ENCODE measurements at places on chromosomes 16 and 17.

- no peak for DNase-seq
Measured at GRCh38 chr17:65028545-65028843, 28.0 kb downstream of the GNA13 start.

GRCh38 chr16:59046335-59046734, 312.2 kb upstream of the GOT2 start:
- no peak for DNase-seq

DNA sequence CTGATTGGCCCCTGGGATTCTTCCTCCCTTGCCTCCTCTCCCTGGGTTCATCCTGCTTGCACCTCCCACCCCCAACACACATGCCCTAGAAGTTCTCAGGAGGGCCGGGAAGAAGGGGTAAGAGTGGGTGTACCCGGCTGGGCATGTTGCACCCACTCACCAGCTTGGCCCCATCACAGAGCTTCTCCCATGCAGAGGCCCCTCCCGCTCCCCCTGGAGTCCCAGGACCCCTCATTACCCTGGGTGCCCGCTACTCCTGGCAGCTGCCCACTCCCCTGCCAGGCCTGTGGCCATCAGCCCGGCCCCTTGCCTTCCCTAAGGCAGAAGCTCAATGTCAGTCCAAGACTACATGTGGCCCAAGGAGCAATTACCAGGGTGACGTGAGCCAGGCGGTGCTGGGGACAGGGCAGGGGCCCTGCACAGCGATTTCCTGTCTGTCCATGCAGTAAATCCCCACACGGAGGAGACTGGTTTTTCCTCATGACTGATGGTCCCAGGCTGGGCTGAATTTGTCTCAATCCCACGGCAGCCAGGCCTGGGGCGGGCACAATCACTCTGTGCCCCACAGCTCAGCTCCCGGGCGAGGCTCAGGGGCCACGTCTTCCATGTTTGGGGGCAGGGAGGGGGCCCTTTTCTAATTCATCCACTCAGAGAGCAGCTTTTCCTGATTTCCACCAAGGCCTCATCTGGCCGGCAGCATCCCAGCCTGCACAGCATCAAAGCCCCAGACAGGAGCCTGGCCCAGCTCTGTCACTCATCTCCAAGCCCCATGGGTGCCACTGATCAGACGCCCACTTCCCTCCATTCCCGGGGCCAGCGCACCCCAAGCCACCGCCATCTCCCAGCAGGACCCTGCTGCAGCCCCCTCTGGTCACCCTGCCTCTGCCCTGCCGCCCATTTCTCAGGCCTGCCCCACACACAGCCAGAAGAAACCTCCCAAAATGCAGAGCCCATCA, 234.7 kb downstream of the KATNIP start:
- DNase-seq = no peak

DNA sequence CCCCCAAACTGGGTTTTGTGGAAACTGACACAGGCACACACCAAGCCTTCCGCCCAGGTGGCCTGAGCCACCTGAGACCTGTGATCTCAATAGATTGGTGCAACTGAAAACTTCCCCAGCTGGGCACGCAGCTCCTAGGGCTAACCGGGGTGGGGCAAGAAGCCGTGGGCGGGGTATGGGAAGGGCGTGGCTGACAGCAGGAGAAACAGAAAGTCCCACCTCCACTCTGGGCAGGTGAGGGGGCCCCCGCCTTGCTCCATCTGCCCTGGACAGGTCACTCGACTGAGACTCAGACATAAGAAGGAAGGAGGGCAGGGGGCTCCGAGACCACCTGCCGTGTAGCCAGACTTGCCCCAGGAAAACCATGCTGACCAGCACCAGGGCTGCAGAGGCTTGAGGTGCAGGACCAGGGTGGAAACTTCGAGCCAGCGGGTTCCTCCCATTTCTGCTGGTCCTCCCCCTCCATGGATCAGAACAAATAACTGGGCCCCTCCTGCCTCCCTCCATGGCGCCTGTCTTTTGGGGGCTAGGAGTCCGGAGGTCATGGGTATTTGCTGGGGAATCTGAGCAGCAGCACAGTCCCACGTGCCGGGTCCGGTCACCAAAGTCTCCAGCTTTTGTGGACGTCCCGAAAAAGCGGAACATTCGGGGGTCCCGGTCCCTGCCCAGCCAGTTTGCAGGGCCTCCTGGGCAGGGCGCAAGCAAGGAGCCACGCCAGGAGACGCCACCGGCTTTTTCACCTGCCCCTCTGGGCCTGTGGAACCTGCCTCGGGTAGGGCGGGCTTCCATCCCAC, 1.3 kb downstream of the TIMP2 start:
- DNase-seq = peak; percentile 85

GRCh38 chr16:8634991-8635736, 13.7 kb downstream of the METTL22 start:
- peak; percentile 50 for DNase-seq

- DNase-seq = no peak
Measured at GRCh38 chr17:57372156-57372555, 115.8 kb downstream of the MSI2 start.

DNA sequence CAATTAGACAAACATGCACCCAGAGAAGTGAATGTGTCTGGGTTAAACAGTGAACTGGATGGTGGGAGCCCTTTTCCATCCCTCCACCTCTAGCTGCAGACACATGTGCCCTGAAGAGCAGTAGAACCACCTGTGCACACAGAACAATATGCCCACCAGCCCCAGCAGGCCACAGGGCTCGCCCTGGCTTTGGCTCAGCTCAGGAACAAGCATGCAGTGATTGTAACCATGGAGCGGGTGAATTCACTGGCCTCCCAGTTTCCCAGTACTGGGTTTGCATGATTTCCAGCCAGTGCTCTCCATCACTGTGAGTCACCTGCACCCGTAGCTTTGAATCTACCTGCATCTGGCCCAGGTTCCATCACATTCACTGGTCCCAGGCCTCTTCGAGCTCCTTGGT, 5.2 kb downstream of the GPR179 start:
- DNase-seq = no peak

DNA sequence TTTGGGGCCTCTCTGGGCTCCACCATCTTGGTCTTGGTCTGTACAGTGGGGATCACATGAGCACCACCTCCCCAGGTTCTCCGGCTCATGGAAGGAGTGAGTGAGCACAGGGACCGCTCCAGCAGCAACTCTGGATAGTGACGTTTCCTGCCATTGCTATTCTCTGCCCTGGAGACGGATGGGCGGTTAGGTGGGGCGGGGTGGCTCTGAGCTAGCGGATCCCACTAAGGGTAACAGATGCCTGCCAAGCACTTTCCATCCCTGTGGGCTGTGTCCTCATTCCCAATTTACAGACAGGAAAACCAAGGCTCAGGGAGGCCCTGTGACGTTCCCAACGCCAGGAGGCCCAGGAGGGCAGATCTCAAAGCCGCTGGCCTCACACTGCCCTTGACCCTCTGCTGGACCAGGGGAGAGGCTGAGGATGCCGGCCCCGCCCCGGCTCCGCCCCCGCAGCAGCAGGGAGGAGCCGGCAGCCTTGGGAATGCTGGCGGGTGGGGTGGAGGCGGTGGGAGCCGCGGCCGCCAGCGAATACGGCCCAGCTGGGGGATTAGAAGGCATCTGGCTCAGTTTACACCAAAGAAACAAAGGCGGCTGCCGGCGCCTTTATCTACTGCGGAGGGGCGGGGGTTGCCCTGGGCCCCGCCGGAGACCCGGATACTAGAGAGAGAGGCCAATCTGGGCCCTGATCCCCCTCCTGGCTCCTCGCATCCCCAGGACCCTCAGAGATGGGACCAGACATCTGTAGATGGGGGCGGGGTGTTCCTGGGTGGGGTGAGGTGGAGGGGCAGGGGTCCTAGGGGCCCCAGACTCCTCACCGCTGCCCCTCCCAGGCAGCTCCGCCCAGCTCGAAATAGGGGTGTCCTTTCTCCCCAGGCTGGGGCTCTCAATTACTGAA, 122.3 kb upstream of the CIBAR2 start:
- DNase-seq = no peak

GRCh38 chr17:57985675-57985974, 2.4 kb downstream of the VEZF1 start:
- no peak for DNase-seq

GRCh38 chr17:73103641-73104335, 11.3 kb upstream of the SLC39A11 start:
- no peak for DNase-seq

GRCh38 chr16:12833926-12834325, 30.2 kb upstream of the CPPED1 start:
- no peak for DNase-seq

- no peak for DNase-seq
Measured at GRCh38 chr17:77313831-77314230, 173.1 kb downstream of the SEC14L1 start.

- no peak for DNase-seq
Measured at GRCh38 chr17:2635241-2635640, 41.8 kb downstream of the PAFAH1B1 start.

DNA sequence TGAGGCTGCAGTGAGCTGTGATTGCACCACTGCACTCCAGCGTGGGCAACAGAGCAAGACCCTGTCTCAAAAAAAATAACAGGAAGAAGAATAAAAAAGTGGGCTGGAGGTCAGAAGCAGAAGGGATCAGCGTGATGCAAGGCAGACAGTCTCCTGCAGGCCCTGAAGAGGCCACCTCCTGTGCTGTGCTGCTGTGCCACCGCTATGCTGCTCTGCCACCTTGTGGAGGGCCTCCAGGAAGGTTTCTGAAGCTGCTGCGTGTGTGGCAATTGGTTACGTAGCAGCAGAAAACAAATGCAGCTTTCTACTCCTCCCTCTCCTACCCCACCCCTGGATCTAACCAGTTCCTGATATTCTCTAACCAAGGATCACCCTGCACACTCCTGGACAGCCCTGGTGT, 815.5 kb downstream of the KCNJ18 start:
- no peak for DNase-seq

DNA sequence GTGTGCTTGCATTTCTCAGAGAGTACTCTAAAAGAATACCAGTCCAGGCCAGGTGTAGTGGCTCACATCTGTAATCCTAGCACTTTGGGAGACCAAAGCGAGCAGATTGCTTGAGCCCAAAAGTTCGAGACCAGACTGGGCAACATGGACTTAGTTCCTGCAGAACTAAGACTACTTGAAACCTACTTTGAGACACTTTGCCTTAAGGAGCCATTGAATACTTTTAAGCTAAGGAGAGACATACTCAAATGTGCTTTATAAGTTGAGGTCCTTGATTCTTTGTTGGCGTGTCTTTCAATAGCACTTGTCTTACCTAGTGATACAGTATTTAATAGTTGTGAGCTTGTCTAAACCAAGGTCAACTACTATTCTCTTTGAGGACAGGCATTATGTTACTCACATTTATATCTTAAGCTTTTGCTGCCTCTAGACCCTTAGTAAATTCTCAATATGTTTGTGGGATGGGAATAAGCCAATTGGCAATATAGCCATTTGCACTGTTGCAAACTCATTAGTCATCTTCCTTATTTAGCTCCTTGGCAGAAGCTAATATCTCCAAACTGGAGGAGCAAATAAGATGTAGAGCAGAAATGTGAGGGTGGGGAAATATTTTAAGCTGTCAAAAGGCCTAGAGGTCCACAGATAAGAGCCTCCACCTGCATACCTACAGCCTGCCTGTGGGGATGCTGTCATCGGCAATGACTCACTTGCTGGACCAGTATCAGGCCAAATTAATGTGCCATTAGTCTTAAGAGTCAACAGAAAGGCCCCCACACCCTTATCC, 16.3 kb downstream of the SCPEP1 start:
- no peak for DNase-seq

GRCh38 chr16:667780-668518, at the start of gene RHOT2:
Gene RHOT2, plus strand, starts transcription at chr16:668132. Its CDS starts 68 bp downstream, at chr16:668200.
- peak; percentile 92 for DNase-seq

GRCh38 chr17:81339534-81340296, 44.6 kb upstream of the SLC38A10 start:
- DNase-seq = peak; percentile 81

DNA sequence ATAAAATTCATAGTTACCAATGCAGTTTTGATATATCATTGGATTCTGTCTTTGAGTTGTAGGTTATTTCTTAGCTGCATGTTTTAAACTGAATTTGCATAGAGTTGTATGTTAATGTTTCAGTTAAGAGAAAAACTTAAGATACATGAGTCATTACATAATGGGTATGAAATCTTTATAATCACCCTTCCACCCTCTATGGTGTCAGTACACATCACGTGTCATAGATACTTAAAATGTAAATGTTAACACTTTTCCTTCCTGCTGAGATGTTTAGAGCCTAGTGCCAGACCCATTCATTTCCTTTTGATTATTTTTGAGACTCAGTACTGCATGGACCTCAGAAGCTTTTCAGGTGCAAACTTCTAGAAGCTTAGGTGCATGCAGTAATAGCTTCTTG, 20.5 kb downstream of the ZNF207 start:
- no peak for DNase-seq

All from NCI-H526 (cell line).